ENCODE measurements at places on chromosomes 5 and 9.

- DNase-seq, result no peak
Observed at GRCh38 chr9:90834828-90835595, 33.4 kb downstream of the SYK start.

DNA sequence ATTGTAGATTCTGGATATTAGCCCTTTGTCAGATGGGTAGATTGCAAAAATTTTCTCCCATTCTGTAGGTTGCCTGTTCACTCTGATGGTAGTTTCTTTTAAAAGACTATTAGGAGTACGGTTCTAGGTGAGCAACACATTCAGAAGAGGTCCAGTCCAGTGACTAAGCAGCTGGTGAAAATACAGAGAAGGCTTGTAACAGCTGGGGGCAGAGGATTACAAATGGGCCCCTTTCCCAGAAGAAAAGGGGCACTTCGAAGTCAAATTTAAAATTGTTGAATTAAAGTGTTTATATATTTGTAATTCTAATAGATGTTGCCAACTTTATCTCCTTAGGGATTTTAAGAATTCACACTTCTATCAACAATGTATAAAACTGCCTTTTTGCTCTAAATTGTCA is 720.5 kb downstream of the TLE4 start:
- DNase-seq, result no peak

- no peak for DNase-seq
Observed at GRCh38 chr5:73390972-73391371, 57.6 kb downstream of the FOXD1 start.

GRCh38 chr5:88090506-88090905 is 178.1 kb downstream of the TMEM161B start:
- no peak for DNase-seq

- no peak for DNase-seq
Observed at GRCh38 chr5:96259151-96259772, 173.8 kb downstream of the PCSK1 start.

- no peak for DNase-seq
Observed at GRCh38 chr5:147327905-147328304, 93.1 kb downstream of the STK32A start.

DNA sequence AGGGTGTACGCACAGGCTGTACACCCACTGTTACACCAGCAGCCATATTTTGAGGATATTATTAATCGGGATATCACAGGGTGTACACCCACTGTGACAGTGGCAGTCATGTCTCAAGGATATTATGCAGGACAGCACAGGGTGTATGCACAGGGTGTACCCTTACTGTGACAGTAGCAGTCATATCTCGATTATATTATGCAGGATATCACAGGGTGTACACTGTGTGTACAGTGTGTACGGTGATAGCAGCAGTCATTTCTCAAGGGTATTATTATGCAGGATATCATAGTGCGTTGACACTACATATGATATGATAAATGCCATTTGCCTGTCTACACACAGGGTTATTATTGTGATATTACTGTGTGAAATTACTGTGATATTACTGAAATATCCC is 80.5 kb upstream of the SLC25A48 start:
- DNase-seq, result no peak

GRCh38 chr9:107742531-107743309 is 253.2 kb upstream of the KLF4 start:
- no peak for DNase-seq

- no peak for DNase-seq
Observed at GRCh38 chr5:120345947-120346346, 118.2 kb upstream of the PRR16 start.

- DNase-seq, result no peak
Observed at GRCh38 chr5:140205952-140206351, 31.0 kb downstream of the CYSTM1 start.

DNA sequence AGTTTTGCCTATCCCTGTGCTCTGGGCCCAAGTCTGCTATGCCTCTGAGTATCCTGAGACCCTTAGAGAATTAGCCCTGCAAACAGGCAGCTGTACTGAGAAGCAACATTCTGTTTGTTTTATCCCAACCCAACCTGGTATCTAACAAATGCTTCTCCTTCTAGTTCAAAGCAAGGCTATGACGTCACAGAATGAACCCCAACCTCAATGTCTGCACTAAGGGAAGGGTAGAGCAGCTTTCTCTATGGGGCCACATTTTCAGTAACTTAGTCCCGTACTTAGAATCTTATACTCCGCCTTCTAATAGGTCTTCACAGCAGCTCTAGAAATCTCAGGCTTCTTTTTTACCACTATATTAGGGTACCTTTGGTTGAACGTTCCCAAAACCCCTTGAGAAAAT is 169.6 kb downstream of the TSSK1B start:
- DNase-seq, result no peak

DNA sequence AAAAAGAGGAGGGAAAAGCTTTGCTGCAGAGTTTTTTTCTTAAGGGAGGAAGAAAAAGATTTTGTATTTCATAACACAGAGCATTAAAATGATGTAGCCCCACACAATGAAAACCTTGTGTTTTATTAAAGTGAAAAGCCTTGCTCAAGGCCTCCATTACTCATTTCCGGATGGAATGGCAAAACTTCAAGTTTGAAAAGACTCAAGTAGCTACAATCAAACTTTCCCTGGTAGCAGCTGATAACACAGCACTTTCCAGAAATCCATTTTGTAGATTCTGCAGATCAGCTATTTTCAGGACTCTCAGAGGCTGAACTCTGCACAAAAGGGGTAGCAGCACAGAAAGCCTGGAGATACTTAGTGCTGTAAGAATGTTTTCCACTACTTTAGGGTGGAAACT is 374.8 kb downstream of the NFIB start:
- DNase-seq, result peak; percentile 40

DNA sequence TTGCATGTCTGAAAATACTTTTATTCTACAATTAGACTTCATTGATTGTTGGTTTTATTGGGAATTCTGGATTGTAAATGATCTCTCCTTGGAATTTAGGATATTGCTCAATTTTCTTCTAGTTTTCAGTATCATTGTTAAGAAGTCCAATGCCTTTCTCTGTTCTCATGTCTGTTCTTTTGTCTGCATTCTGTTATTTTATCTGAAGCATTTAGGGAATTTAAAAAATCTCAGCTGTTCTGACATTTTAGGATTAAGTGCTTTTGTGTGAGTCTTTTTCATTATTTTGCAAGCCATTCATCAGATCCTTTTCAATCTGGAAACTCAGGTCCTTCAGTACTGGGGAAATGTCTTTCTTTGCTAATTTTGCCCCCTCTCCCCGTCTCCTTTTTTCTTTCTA is 4.4 kb upstream of the FER start:
- DNase-seq, result no peak

DNA sequence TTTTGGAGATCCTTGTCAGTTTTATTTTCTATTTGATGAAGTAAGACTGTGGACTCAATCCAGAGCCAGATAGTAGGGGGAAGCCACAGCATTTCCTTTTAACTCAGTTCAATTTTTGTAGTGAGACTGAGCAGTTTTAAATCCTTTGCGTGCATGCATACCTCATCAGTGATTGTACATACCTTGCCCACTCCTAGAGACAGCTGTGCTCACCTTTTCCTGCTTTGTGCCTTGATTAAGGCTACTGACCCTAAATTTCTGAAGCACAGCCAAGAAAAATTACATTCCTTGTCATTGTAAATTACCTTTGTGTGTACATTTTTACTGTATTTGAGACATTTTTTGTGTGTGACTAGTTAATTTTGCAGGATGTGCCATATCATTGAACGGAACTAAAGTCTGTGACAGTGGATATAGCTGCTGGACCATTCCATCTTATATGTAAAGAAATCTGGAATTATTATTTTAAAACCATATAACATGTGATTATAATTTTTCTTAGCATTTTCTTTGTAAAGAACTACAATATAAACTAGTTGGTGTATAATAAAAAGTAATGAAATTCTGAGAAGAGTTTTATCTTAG is 17.8 kb downstream of the DIMT1 start:
- DNase-seq, result no peak

DNA sequence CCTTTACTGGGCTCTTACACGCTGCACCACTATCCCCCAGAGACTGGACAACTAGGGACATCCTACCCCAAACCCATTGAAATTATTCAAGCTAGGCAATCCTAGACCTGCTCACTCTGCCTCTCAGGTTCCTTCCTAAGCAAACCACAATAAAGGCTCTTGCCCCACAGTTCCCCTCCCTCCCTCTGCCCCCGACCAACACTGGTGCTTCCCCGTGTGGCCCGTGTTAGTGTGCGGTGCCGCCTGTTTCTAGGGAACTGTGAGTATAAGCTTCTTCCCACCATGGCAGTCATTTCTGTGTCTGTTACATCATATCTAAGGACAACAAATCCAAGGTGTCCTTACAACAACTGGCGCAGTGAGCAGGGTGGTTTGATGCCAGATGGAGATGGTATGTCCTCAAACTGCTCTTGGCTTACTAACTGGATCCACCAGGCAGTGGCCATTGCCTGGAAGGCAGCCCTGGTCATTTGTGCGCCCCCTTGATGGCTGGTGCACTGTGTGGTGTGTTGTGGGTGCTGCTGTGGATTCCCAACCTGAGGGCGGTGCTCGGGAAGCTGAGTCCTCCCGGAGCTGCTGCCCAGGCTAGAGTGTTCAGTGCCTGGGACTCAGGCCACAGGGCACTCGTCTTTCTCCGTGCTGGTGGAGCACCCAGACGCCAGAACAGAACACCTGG is 8.4 kb upstream of the MXD3 start:
- no peak for DNase-seq

All from BJ (cell line).